ENCODE measurements at places on chromosomes 2 and 18. TPM values are rescaled to one million over a fixed set of nuclear protein-coding genes. Genes with fewer than 3 reads are reported as not detected.

The IL36RN gene
- not detected for total RNA-seq

The MYO5B gene
- 7.2 TPM for total RNA-seq

The LDLRAD4 gene
- total RNA-seq, result 80.2 TPM

The GPD2 gene
- 19.8 TPM for total RNA-seq

The ANTXR1 gene
- total RNA-seq, result 38.4 TPM

The TNFAIP6 gene
- total RNA-seq, result 5.1 TPM

The IL37 gene
- total RNA-seq, result not detected

The TNS1 gene
- total RNA-seq, result 508 TPM

The RESP18 gene
- total RNA-seq, result not detected

The SUPT7L gene
- total RNA-seq, result 22.6 TPM

The MAP3K19 gene
- total RNA-seq, result not detected
